ENCODE measurements at places on chromosomes 1 and 21. TPM values are rescaled to one million over a fixed set of nuclear protein-coding genes. Genes with fewer than 3 reads are reported as not detected.

- DNase-seq, result no peak
- H3K27me3 ChIP-seq, result no peaks in the 10 kb centered on the region
- no peak overlapping the region for H3K4me3 ChIP-seq
- no peaks in the 10 kb centered on the region for H3K4me1 ChIP-seq
Measured at GRCh38 chr1:2355373-2356261, 35.7 kb downstream of the MORN1 start.

- no peaks in the 10 kb centered on the region for H3K4me1 ChIP-seq
- DNase-seq, result no peak
Measured at GRCh38 chr1:67957066-67957465, 93.4 kb downstream of the DIRAS3 start.

GRCh38 chr21:40379881-40380810 lies 466.8 kb downstream of the DSCAM start:
- H3K36me3 ChIP-seq, result no peaks in the 10 kb centered on the region
- DNase-seq, result no peak
- no peak overlapping the region for H3K27ac ChIP-seq

- no peaks in the 10 kb centered on the region for H3K36me3 ChIP-seq
- no peak overlapping the region for H3K27ac ChIP-seq
- no peaks in the 10 kb centered on the region for H3K27me3 ChIP-seq
- H3K4me3 ChIP-seq, result no peak overlapping the region
- H3K4me1 ChIP-seq, result peaks cover 14% of the 10 kb centered on the region
- no peak for DNase-seq
Measured at GRCh38 chr1:170534626-170535147, 2.7 kb downstream of the GORAB start.

- no peak for DNase-seq
- H3K27ac ChIP-seq, result no peak overlapping the region
- H3K36me3 ChIP-seq, result no peaks in the 10 kb centered on the region
- no peaks in the 10 kb centered on the region for H3K27me3 ChIP-seq
- no peaks in the 10 kb centered on the region for H3K4me1 ChIP-seq
- H3K4me3 ChIP-seq, result no peak overlapping the region
Measured at GRCh38 chr1:172095846-172096245, 254.5 kb downstream of the DNM3 start.

- no peak overlapping the region for H3K4me3 ChIP-seq
- H3K4me1 ChIP-seq, result no peaks in the 10 kb centered on the region
- no peaks in the 10 kb centered on the region for H3K36me3 ChIP-seq
- H3K27me3 ChIP-seq, result no peaks in the 10 kb centered on the region
Measured at GRCh38 chr1:158864595-158864994, 33.4 kb downstream of the MNDA start.

DNA sequence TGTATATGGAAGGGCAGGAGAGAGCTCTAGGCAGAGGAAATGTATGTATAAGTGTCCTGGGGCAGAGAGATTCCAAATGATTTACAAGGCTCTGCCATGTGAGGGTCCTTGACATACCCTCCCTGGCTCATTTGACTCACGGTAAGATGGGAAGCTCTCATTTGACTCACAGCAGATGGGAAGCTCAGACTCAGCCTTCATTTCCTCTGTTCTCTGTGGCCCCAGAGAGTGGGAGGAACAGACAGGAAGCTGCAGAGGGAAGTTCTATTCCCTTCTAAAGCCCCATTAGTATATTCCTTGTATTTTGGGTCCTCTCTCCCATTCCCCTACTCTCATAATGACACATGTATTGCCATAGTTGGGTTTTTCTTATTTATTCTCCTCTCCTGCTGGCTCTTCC lies 44.9 kb downstream of the FOXD2 start:
- H3K4me1 ChIP-seq, result no peaks in the 10 kb centered on the region
- H3K36me3 ChIP-seq, result no peaks in the 10 kb centered on the region
- H3K4me3 ChIP-seq, result no peak overlapping the region
- no peak for DNase-seq

The CYP4A22 gene
- total RNA-seq, result not detected

The NECTIN4 gene
- total RNA-seq, result not detected

The KMO gene
- 3.3 TPM for total RNA-seq

The SLC19A1 gene
- 10.7 TPM for total RNA-seq
